Osteocyte (in vitro differentiated cells): ENCODE measurements at places on chromosomes 5 and 9. TPM values are rescaled to one million over a fixed set of nuclear protein-coding genes. Genes with fewer than 3 reads are reported as not detected.

Gene RAB3C
- total RNA-seq = not detected in 2 replicates

Gene SPINK1
- not detected in 2 replicates for total RNA-seq

Gene SCGB3A2
- not detected in 2 replicates for total RNA-seq

Gene CKS2
- 23.7 and 29.2 TPM in 2 replicates for total RNA-seq

Gene ZFP2
- total RNA-seq = 1.2 and 1.7 TPM in 2 replicates

Gene FST
- 10.5 and 14.1 TPM in 2 replicates for total RNA-seq

Gene POU5F2
- 1.0 and 1.2 TPM in 2 replicates for total RNA-seq
